ENCODE measurements at places on chromosomes 16 and 17.

DNA sequence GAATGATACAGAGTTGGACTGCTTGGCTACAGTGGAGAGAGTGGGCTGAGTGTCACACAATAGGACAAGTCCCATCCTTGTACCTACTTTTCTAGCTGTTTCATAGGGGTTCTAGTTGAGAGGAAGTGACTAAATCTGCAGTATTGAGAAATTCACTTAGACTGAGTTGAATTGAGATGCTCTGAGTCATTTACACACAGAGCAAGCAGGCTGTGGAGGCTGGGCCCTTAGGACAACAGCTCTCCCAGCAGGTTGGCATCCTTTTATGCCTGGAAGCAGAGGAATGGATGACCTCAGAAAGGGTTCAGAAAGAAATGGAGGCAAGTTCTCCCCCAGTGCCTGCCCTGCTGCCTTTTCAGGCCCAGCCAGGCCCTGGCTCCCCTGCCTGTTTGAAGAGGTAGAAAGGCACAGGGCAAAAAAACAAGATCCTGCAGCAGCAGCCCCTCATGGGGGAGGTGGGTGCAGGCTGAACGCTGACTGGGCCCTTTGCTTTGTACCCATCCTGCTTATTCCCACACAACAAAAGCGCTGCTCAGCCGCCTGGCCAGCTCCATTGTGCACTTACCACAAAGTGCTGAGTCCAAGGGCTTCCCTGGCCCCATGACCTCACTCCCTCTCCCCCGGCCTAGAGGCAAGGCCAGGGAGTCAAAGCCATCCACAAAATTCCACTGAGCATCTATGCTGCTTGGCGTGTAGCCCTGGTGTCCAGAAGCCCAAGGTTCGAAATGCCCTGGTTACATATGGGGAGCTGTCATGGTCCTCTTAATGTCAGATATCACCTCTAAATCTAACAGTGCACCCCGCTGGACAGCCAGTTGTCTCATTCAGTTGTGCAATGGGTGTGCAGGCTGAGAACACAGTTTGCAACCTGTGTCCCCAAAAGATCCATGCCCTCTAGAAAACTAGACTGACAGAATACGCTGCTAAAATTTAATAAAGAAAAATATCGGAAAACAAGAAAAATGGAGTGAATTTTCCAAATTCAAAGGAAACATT is 5.4 kb upstream of the CRYBA1 start:
- DNase-seq = no peak

GRCh38 chr17:80790021-80790765 is 201.4 kb upstream of the CHMP6 start:
- DNase-seq = no peak

DNA sequence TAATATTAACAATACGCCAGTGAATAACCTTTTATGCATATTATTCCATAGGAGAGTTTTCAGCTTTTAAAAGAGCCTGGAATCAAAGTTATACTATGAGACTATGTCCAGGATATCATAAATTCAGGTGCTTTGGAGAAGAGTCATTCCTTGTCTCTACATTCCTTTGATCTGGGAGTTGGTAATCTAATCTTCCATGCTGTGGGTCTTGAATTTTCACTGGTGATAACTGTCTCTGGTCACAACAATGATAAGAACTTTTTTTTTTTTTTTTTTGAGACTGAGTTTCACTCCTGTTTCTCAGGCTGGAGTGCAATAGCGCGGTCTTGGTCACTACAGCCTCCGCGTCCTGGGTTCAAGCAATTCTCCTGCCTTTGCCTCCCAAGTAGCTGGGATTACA is 50.8 kb downstream of the CHD9 start:
- no peak for DNase-seq

DNA sequence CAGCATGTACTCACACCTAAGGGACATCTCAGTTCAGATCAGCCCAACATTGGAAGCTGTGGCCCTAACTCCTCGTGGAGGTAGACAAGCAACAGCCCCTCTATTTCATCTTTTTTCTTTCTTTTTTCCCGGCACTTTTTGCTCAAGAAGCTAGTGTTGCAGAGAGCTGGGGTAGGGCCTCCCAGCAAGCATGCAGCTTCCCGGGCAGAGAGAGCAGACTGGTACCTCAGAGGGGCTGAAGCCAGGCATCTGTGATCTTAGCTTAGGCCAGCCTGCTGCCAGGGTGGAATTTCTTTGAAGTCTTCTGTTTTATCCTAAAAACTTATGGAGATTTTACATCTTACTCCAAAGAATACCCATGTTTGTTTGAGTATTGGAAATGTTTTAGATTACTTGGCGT is 195.4 kb downstream of the C16orf95 start:
- no peak for DNase-seq

DNA sequence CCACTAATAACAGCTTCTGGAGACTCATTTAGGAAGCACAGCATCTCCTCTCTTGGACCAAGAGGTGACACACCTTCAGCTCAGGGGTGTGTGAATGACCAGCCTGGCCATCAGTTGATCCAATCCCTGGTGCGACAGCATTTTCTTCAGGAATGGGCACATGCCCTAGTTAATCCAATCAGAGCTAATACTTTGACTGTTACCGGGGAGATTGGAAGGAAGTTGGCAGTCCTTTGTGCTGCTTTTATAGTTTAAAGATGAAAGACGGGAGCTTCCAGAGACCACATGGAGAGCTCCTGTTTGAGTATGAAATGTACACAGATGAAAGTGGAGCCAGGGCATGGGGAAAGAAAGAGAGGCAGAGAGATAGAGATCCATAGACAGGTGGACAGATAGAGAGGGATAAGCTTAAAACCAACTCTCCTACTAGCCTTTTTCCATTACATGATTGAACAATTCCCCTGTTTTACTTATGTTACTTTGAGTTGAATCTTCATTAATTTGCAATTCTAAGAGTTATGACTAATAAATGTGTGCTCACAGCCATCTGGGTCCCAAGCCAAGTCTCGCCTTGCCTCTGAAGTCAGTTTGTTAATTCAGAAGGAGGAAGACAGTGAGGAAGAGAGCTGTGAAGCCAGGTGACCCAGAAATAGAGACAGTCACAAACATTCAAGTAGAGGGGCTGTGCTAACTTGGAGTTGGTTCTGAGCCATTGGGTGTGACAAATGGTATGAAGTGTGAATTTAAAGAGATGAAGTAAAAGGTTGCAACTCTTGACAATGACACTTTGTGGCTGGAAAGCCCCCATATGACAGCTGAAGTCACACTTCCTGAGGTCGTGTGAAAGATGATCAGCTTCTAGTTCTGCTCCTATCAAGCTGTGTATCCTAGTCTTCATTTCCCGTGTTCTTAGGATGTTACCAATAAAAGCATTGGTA is 120.0 kb upstream of the GOT2 start:
- DNase-seq = no peak

DNA sequence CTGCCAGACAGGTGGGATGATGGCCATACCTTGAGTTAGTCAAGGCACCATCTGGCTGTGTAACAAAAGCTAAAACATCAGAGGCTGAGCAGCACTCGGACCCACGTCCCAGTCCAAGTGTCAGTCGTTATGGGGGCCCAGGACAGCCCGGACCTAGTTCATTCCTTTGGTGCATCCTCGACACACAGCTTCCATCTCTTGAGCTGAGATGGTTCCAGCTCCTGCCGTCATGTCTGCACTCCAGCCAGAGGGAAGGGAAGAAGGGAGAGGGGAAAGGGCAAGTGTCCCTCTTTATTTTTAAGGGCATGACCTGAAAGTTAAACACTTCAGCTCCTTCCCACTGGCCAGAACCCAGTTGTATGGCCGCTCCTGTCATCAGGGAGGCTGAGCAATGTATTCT is 218.0 kb downstream of the SEC14L1 start:
- no peak for DNase-seq

DNA sequence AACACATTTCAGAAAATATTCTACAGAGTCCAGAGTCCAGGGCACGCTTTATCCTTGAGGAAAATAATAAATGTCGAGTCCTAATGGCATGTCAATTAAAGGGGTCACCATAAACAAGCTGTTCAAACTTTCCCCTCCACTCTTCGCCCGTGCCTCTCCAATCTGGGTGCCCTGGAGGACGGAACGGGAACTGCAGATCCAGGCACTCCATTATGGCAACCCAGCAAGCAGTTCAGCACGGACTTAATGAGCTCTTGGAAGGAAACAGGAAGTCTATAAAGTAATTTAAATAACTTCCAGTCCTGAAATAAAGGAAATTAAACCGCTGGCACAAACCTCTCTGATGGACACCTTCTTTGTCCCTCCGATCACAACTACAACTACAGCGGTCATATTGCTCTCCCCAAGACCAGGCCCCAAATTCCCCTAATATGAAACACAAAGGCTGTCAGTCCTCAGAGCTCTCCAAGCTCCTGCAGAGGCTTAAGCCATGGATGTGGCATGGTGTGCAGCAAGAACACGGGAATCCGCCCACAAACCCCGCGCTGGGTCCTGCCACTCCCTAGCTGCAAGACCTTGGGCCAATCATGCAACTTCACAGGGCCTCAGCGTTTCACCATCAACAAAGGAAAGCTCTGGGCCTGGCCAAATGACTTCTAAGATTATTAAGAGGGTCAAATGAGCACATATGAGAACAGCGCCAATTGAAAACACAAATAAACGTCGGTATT is 52.6 kb downstream of the ZFHX3 start:
- no peak for DNase-seq

- DNase-seq = no peak
These were observed 4.4 kb downstream of the TBX2 start for GRCh38 chr17:61403801-61404662.

GRCh38 chr16:54284931-54285413 is 1.6 kb downstream of the IRX3 start:
- DNase-seq = no peak
